ENCODE measurements at places on chromosomes 2 and 18.

DNA sequence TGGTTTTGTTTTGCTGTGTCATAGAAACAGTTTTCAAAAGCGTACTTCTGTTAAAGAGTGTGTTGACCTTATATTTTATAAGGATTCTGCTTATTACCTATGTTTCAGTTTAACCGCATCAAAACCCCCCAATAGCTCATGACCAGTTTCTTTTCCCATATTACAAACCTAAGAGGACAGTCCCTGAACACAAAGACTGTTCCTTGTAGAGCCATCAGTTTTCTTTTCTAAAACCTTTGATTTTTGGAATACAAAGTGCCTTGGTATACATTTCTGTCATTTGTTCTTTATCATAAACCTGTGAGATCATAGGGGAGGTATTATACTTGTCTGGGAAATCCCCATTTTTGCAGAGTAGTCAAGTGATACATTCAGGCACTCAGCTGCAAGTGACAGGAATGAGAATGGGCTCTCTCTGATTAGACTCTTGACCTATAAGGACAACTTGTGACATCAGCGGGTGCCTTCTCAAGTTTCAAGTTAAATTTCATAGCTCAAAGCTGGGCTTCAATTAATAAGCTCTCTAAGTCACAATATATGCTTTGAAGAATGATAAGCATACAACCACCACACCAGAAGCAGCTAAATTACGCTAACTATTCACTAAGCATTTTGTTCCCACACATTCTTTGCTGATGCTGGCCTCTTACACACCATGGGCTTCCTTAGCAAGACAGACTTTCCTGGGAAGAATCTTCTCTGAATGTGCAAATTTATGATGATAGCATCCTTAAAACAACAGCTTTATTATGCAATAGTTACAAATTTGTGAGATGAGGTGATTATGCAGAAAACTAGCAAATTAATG, 97.5 kb upstream of the CD302 start:
- no peak for DNase-seq

GRCh38 chr2:69704446-69704845, 37.5 kb upstream of the ANXA4 start:
- no peak for DNase-seq

GRCh38 chr18:62368100-62368499, 43.0 kb downstream of the TNFRSF11A start:
- no peak for DNase-seq

DNA sequence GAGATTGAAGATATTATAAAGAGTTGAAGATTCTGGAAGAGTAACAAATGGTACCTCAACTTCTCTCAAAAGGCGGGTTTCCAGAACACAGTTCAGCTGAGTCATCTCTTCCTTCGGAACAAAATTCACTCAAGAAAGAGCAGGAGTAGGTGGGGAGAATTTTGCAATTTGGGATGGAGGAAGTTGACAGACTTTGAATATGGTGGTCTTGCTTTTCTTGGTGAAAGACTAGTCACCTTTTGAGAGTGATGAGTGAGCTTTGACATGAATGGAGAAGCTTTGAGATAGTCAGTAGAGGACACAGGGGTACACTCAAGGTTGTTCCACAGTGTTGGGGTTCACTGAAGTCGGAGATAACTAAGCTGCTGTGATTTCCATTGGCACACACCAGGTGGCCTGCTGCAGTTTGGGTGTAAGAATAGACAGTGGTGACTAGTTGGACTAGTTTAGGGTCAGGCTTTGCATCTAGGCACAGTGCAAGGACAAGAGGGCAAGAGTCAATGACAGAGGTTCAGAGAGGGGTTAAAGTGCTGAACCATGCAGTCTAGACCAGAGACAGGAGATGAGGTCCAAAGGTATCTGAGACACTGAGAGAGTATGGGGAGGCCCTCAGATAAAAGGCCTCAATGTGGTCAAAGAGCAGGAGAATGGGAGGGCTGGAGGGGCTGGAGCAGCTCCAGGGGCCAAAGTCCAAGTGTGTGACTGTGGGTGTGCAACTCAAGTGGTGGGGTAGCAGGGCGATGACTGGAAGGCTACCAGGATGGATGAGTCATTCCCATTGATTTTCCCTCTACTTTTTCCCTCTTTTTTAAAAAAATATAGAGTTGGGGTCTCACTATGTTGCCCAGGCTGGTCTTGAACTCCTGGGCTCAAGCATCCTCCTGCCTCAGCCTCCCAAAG, 7.7 kb downstream of the CCL20 start:
- DNase-seq: no peak

DNA sequence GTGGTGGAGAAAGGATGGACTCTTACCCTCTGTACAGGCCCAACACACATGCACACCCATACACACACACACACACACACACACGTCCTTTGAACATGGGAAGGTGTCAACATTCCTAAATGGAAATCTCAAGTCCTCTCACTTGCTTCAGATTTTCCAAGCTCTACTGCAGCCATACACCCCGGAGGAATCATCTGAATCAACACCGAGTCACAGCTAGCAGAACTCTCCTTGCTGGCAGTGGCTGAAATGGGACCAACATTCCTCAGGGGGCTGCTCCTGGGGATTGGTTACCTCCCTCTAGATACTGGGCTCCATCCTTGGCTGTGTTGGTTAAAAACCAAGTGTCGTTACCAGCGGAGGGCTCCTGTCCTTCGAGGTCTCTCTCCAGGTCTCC, 112.7 kb downstream of the BCL11A start:
- no peak for DNase-seq

GRCh38 chr2:229511524-229511923, 202.8 kb downstream of the DNER start:
- DNase-seq: no peak

DNA sequence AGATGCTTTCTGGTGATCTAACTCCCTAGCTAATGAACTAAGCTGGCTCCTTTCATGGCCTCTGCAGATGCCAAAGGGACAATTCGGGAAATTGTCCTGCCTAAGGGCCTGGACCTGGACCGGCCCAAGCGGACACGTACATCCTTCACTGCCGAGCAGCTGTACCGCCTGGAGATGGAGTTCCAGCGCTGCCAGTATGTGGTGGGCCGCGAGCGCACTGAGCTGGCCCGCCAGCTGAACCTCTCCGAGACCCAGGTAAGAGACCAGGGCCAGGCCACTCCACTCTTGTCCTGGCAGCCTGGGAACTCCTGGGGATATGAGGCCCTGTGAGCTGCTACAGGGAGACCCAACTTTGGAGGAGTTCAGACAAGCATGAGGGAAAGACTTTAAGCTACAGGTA, 14.7 kb upstream of the ATP6V1B1 start:
- no peak for DNase-seq

GRCh38 chr2:105237045-105237765, 4.3 kb upstream of the GPR45 start:
- DNase-seq: no peak

DNA sequence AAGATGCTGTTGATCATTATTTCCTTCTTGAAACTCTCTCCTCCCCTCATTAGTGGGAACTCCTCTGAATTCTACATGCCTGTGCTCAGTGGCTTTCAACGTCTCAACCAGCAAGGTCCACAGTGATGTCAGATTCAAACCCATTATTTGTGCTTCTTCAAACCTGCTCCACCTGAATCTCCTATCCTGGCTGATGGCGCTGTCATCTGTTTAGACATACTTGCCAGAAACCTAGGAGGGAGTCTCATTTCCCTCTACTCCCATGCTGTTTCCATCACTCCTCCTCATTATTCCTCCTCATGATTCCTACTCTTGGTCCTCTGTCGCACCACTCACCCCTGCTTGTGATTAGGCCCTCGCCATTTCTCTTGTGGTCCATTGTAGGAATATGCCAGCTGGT, 2.9 kb upstream of the LPIN2 start:
- no peak for DNase-seq

Measured in right forelimb (tissue), 1 donor.